ENCODE measurements at places on chromosomes 2 and 18.

GRCh38 chr2:52934323-52934898 lies 833.2 kb upstream of the CHAC2 start:
- H3K4me3 ChIP-seq: no peak overlapping the region
- DNase-seq: no peak
- H3K27me3 ChIP-seq: no peaks in the 10 kb centered on the region
- H3K36me3 ChIP-seq: no peaks in the 10 kb centered on the region
- no peak overlapping the region for H3K27ac ChIP-seq

GRCh38 chr18:63267975-63268721 lies 51.4 kb downstream of the BCL2 start:
- H3K4me1 ChIP-seq: peaks cover 27% of the 10 kb centered on the region
- no peaks in the 10 kb centered on the region for H3K27me3 ChIP-seq
- no peak overlapping the region for H3K4me3 ChIP-seq
- DNase-seq: no peak
- H3K36me3 ChIP-seq: no peaks in the 10 kb centered on the region

DNA sequence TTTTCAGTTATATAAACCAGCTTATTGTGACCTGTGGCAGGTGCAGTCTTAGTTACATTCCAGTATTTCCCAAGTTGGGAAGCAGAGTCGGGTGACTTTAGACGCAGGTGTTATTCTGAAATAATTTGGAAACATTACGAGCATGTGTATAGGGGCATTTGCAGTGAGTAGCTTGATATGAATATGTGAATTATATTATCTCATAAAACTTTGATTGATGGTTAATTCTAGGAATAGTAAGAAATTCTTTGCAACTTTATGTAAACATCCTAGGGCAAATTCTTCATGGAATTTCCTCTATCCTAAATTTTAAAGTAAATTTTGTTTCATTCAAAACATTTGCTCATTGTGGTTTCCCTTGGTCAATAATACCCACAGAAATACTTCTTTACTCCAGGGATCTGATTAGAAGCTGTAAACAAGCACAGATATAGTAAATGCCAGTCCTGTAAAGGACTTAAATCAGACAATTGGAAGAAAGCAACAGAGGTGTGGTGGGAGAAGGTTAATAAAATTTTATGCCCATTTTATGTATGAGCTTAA lies 580.6 kb upstream of the CDH2 start:
- no peak overlapping the region for H3K27ac ChIP-seq
- H3K36me3 ChIP-seq: no peaks in the 10 kb centered on the region
- no peaks in the 10 kb centered on the region for H3K27me3 ChIP-seq

- no peak overlapping the region for H3K27ac ChIP-seq
- H3K4me1 ChIP-seq: no peaks in the 10 kb centered on the region
- H3K27me3 ChIP-seq: no peaks in the 10 kb centered on the region
- DNase-seq: no peak
Observed at GRCh38 chr2:231336700-231337099, 58.8 kb upstream of the B3GNT7 start.

DNA sequence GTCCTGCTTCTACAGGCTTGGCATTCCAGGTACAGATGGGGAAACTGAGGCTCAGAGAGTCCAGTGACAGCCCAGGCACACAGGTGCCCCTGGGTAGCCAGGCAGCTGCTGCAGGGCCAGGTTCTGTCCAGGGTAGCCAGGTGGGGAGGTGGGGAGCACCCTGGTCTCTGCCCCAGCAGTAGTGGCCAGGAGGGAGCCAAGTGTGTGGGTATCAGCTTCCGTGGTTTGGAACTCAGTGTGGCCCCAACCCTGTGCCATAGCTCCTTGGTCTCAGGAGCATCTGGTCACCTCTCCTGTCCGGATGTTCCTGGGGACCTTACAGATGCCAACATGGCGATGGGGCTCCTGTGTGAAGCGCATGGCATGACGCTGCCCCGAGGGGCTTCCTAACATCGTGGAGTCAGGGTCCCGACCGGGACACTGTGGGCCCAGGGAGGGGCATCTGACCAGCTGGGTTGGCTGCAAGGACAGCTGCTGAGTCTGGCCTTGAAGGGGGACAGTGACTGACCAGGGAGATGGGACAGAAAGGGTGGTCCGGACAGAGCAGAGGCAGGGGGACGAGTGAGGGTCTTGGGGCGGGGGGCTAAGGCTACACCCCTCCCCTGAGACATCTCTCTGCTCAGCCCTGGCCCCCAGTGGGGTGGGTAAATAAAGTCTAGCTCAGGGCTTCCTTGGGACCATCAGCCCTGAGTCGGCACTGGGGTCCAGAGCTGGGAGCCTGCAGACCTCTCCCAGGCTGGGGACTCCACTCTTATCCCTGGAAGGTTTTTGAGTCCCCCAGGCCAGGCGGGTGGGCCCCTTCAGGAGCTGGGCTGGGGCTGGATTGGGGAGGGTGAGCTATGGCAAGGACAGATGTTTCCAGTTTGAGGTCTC lies 76.0 kb upstream of the SMAD7 start:
- H3K4me1 ChIP-seq: no peaks in the 10 kb centered on the region
- H3K27ac ChIP-seq: no peak overlapping the region
- no peak for DNase-seq
- no peaks in the 10 kb centered on the region for H3K27me3 ChIP-seq
- H3K36me3 ChIP-seq: no peaks in the 10 kb centered on the region

DNA sequence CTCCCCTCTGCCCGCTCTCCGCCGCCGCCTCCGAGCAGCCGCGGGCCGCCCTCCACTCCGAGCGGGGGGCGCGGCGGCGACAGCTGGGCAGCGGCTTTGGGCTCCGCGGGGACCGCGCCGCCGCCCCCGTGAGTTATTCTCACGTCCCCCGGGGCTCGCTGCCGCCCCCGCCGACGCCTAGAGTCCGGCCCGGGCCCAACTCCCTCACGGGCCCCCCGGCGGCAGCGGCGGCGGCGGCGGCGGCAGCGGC lies 645 bp downstream of the MIB1 start:
- peak; percentile 64 for DNase-seq
- H3K4me1 ChIP-seq: no peaks in the 10 kb centered on the region
- peak overlapping the region; percentile 95 for H3K27ac ChIP-seq
- H3K27me3 ChIP-seq: no peaks in the 10 kb centered on the region
- no peaks in the 10 kb centered on the region for H3K36me3 ChIP-seq

GRCh38 chr2:200302940-200303727 lies 3.4 kb upstream of the SPATS2L start:
- no peaks in the 10 kb centered on the region for H3K36me3 ChIP-seq
- H3K27me3 ChIP-seq: no peaks in the 10 kb centered on the region
- H3K4me1 ChIP-seq: peaks cover 11% of the 10 kb centered on the region
- no peak overlapping the region for H3K4me3 ChIP-seq
- no peak for DNase-seq
- H3K27ac ChIP-seq: no peak overlapping the region

DNA sequence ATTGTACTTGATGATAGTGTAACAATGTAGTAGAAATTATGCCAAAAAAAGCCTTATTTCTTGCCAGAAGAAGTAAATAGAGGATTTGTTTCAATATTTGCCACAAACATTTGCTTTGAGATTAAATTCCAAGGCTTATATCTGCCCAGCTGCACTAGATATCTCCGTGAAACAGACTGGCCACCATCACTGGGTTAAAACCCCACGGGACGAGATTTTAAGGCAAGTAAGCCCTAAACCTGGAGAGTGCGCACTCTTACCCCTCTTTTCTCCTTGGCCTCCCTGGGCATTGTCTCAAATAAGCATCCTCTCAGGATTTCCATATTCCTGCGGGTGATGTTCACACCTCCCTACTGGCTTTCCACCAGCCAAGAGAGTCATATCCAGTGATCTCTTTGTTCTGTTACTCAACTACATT lies 334.4 kb downstream of the AGPS start:
- H3K27ac ChIP-seq: no peak overlapping the region
- no peak for DNase-seq
- H3K4me1 ChIP-seq: no peaks in the 10 kb centered on the region
- no peak overlapping the region for H3K4me3 ChIP-seq

GRCh38 chr2:10120877-10121574 lies 1.5 kb upstream of the RRM2 start:
- no peaks in the 10 kb centered on the region for H3K36me3 ChIP-seq
- H3K27ac ChIP-seq: peak overlapping the region; percentile 77
- peaks cover 34% of the 10 kb centered on the region for H3K4me1 ChIP-seq
- peaks cover 13% of the 10 kb centered on the region for H3K27me3 ChIP-seq

- H3K4me3 ChIP-seq: no peak overlapping the region
- no peak for DNase-seq
- H3K27me3 ChIP-seq: peaks cover 9% of the 10 kb centered on the region
Observed at GRCh38 chr18:58025733-58026132, 18.3 kb upstream of the NEDD4L start.

GRCh38 chr2:201018636-201019035 lies 52.8 kb downstream of the HYCC2 start:
- H3K4me1 ChIP-seq: peaks cover 2% of the 10 kb centered on the region
- H3K36me3 ChIP-seq: peaks cover 83% of the 10 kb centered on the region
- H3K27me3 ChIP-seq: no peaks in the 10 kb centered on the region
- no peak overlapping the region for H3K27ac ChIP-seq
- H3K4me3 ChIP-seq: no peak overlapping the region

DNA sequence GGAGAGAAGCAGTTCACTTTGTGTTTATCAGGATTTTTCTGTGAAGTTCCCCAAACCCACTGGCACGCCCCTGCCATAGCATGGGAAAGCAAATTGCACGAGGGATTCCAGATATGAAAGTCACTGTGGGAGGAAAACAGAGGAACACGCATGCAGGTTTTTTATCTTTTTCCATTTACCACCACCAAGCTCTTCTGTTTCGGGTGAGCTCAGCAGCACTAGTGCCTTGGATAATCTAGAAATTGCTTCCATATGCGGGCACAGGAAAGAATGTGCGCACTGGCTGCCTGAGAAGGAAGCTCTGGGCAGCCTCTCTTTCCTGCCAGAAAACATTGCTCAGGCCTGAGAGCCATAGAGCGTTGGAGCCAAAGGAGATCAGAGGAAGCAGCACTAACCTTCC lies 65.9 kb upstream of the WIPF1 start:
- no peak for DNase-seq
- no peaks in the 10 kb centered on the region for H3K27me3 ChIP-seq
- H3K36me3 ChIP-seq: no peaks in the 10 kb centered on the region
- no peak overlapping the region for H3K4me3 ChIP-seq

GRCh38 chr2:26519396-26520147 lies 41.6 kb upstream of the OTOF start:
- H3K4me1 ChIP-seq: no peaks in the 10 kb centered on the region
- DNase-seq: no peak
- H3K36me3 ChIP-seq: no peaks in the 10 kb centered on the region
- no peaks in the 10 kb centered on the region for H3K27me3 ChIP-seq

All from heart right ventricle (tissue), 16 donors.